ENCODE measurements at places on chromosomes 3 and 15. TPM values are rescaled to one million over a fixed set of nuclear protein-coding genes. Genes with fewer than 3 reads are reported as not detected.

The DGKG gene
- 4.0 TPM for total RNA-seq

The IMPDH2 gene
- total RNA-seq: 126 TPM

The MFSD1 gene
- 67.1 TPM for total RNA-seq

The CFAP44 gene
- total RNA-seq: 16.9 TPM

The GP9 gene
- 1.2 TPM for total RNA-seq

The CCDC39 gene
- total RNA-seq: 0.66 TPM

The GP5 gene
- total RNA-seq: 1.1 TPM

The NEIL1 gene
- 40.2 TPM for total RNA-seq

The KNL1 gene
- 14.2 TPM for total RNA-seq

The OR5K2 gene
- not detected for total RNA-seq

The CCR1 gene
- 1.7 TPM for total RNA-seq

The TRIM42 gene
- not detected for total RNA-seq

The TM4SF18 gene
- total RNA-seq: 13.9 TPM

The UNC45A gene
- 59.3 TPM for total RNA-seq

The ITIH3 gene
- 0.66 TPM for total RNA-seq

The SERPINI2 gene
- total RNA-seq: not detected

The CCPG1 gene
- total RNA-seq: 65.0 TPM

The UROC1 gene
- total RNA-seq: 0.11 TPM

The SHF gene
- total RNA-seq: 40.8 TPM

The GRK7 gene
- total RNA-seq: 1.3 TPM

The WDR76 gene
- 14.3 TPM for total RNA-seq

The EIF4A2 gene
- total RNA-seq: 901 TPM

The RUVBL1 gene
- 41.4 TPM for total RNA-seq

The CHDH gene
- 9.1 TPM for total RNA-seq

The ATP1B3 gene
- 47.9 TPM for total RNA-seq

The SIDT1 gene
- 4.8 TPM for total RNA-seq

The SNRK gene
- 97.6 TPM for total RNA-seq

The TRH gene
- total RNA-seq: 14.0 TPM

The RARRES1 gene
- 11.8 TPM for total RNA-seq

The CCDC80 gene
- total RNA-seq: 43.5 TPM

The ERICH6 gene
- not detected for total RNA-seq

The SAMD7 gene
- total RNA-seq: 22.0 TPM

The CCDC13 gene
- total RNA-seq: 9.3 TPM

The GOLGA6L9 gene
- total RNA-seq: 14.8 TPM

The GOLGA8S gene
- total RNA-seq: 0.82 TPM

The ERC2 gene
- total RNA-seq: 24.2 TPM

The KCNAB1 gene
- 23.5 TPM for total RNA-seq

The PLSCR5 gene
- total RNA-seq: not detected

The FGF12 gene
- 13.0 TPM for total RNA-seq

The ROPN1 gene
- not detected for total RNA-seq

The CADM2 gene
- total RNA-seq: 137 TPM

The MST1R gene
- total RNA-seq: 1.8 TPM

The SCG5 gene
- total RNA-seq: 42.4 TPM

The COLQ gene
- 5.0 TPM for total RNA-seq

The TIMP4 gene
- 3.1 TPM for total RNA-seq

The CHRNA5 gene
- total RNA-seq: 3.6 TPM

The CTXN2 gene
- not detected for total RNA-seq

The NOX5 gene
- total RNA-seq: 0.55 TPM

The TRIM59 gene
- total RNA-seq: 25.6 TPM

The BMF gene
- total RNA-seq: 20.1 TPM

The C3orf49 gene
- total RNA-seq: not detected

The PLA1A gene
- total RNA-seq: 1.3 TPM

All from camera-type eye (tissue), 1 donor.